Frontal cortex (tissue), 4 donors: ENCODE measurements at places on chromosomes 7 and 10. TPM values are rescaled to one million over a fixed set of nuclear protein-coding genes. Genes with fewer than 3 reads are reported as not detected.

CYP26C1 gene
- under 0.01 TPM for total RNA-seq

SLC16A9 gene
- total RNA-seq = 8.2 TPM

PRPS1L1 gene
- total RNA-seq = not detected

C7orf33 gene
- total RNA-seq = not detected

SYCE1 gene
- 1.2 TPM for total RNA-seq
